ENCODE measurements at places on chromosomes 12 and 14.
A peak's percentile ranks its signal among the peaks of the same experiment; 100 is the strongest.

DNA sequence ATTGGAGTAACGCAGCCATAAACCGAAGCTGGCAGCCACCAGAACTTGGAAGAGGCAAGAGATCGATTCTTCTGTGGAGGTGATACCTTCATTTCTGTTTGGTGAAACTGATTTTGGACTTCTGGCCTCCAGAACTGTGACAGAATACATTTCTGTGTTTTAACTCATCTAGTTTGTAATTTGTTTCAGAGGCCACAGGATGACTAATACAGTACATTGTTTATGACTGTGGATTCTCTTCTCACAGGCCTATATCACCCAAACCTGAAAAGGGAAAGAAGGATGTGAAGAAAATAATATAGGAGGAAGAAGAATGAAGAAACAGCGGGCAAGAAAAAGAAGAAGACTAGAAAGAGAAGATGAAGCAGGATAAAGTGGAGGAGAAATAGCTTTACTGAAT lies 263.8 kb upstream of the DIO2 start:
- DNase-seq = peak; percentile 39

- DNase-seq = no peak
These were observed 18.2 kb downstream of the PNMA1 start for GRCh38 chr14:73695997-73696396.

GRCh38 chr14:81342850-81343580 lies 57.1 kb downstream of the STON2 start:
- DNase-seq = no peak

DNA sequence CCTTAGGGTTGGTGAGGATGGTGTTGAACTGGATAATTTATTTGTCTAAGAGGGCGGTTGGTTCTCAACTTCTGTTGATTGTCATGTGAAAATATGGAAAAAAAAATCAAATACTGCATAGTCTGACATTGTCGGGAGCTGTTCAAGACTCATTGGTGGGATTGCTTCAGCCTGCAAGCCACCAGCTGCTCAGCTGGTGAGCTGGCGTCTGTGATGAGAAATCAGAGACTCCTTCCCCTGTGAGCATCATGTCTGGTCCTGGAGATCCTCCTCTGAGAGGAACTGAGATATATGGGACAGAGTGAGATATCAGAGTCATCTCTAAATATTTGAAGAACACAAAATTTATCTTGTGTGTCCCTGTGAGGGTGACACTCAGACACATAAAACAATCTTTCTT lies 49.9 kb downstream of the TRIM9 start:
- DNase-seq = no peak

DNA sequence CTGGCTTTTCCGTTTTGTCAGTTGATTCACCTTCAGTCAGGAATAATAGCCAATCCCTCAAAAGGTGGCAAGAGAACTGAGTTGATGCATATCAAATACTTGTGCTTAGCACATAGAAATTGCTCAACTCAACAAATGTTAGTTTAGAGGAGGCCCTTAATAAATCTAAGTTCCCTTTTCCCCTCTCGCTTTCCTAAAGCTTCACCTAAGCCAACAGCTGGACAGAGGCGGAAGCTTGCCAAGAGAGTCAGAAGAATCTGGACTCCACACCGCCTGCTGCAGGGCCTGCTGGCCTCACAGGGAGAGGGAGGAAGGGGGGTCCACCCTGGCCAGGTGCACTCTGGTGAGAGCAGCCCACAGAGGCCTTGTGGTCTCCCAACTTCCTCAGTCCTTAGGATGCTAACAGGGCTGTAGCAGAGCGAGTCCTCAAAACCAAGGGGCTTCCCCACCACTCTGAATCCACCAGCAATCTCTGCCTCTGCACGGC lies 213.1 kb downstream of the CHST11 start:
- no peak for DNase-seq

GRCh38 chr12:62861586-62861985 lies 73.4 kb downstream of the PPM1H start:
- no peak for DNase-seq

DNA sequence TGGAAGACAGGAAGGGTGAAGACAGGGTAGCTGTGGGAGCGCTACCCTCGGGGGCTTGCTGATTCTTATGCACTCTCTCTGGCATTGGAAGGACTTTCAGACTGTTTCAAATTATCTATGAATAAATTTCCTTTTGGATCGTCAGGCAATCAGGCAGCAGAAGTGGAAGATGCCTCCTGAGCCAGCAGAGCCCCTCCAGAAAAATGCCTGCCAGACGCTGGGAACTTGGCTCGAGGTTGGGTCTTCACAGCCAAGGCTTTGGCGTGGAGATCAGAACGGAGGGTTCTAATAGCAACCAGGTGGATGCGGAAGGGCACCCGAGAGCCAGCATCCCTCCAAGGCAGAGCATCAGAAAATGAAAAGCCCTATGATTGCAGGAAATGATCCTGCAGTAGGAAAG lies 119.2 kb upstream of the RFLNA start:
- no peak for DNase-seq

DNA sequence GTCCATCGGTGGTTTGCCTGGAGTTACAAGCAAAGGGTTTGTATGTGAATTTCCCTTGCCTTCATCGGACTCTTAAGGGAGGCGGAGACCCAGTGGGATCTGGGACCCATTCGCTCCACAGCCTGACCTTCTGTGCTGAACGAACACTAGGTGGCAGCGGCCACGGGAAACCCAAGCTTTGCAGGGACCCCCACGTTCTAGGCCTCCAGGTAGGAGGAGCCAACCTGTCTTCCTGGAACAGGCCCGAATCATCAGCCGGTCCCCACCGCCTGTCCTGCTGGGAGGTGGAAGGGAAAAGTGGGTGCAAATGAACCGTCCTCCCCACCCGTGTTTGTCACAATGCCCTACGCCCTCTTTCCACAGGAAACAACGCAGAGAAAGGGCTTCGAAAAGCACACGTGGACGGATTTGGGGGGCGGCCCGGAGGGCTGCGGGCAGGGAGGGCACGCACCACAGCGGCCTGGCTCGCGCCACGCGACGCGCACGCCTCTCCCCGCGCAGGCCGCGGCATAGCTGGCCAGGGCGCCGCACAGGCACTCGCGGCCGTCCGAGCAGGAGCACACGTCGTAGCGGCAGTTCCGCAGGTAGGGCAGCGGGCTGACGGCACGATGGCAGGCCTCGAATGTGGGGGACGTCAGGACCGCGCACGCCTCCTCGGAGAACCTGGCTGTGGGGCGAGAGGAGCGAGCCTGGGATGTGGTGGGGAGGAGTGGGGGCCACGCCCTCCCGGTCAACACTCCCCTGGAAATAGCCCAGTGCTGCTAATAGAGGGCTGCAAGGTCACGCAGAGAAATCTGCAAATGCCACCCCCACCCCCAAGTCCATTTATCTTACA lies 67.8 kb downstream of the VWF start:
- DNase-seq = no peak

- DNase-seq = no peak
These were observed 86.0 kb downstream of the SCFD1 start for GRCh38 chr14:30708157-30708556.

GRCh38 chr12:91074154-91074709 lies 16.4 kb upstream of the KERA start:
- peak; percentile 4 for DNase-seq

DNA sequence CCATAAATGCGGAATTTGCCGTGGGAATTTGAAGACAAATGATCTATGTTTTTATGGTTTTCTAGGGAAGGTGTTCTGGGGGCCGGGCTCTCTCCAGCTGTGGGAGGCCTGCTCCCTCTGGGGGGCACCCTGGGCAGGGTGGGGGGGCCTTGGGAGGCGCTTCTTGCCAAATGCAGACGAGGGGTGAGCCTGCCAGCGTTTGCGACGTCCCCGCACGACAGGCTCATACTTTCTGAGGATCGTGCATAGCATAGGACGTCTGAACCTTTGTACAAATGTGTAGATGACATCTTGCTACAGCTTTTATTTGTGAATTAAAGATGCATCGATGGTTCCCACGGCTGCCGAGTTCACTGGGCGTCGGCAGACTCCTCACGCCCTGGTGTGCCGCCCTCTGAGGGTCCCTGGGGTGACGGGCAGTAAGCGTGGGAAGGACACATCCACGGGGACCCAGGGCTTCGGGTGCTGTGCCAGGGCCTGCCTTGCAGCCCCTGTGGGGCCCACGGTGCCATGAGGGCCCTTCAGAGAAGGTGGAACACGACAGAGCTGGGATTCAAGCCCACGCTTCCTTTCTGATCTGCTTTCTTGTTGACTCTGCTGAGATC lies 42.3 kb downstream of the KIF26A start:
- no peak for DNase-seq

DNA sequence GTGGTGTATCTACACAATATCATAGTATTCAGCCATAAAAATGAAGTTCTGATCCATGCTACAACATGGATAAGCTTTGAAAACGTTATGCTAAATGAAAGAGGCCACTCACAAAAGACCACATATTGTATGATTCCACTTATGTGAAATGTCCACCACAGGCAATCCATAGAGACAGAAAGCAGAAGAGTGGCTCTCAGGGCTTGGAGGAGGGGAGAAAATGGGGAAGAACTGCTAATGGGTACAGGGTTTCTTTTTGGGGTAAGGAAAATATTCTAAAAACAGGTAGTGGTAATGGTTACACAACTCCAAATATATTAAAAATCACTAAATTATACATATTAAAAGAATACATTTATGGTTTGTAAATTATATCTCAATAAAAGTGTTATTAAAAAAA lies 16.5 kb downstream of the SCNN1A start:
- DNase-seq = no peak

GRCh38 chr12:89472508-89472907 lies 52.1 kb downstream of the GALNT4 start:
- DNase-seq = peak; percentile 53

DNA sequence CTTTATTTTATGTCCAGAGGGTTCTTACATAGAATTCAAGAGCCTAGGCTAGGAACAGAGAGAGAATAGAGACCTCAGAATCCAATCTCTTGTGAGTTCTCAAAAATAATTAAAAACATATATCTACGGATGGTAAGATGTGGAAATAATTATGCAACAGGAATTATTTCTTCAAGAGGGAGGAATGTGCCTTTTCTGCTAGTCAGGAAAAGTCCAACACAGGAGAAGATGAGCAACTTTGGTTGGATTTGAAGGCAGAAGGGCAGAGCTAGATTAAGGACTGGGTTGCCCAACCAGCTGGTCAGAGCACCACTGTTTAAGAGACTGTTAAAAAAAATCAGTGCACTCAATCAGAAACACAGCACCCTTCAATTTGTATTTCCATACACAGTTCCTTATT lies 365.5 kb downstream of the ETNK1 start:
- no peak for DNase-seq

- DNase-seq = no peak
These were observed 51.9 kb downstream of the PRMT8 start for GRCh38 chr12:3542911-3543310.

DNA sequence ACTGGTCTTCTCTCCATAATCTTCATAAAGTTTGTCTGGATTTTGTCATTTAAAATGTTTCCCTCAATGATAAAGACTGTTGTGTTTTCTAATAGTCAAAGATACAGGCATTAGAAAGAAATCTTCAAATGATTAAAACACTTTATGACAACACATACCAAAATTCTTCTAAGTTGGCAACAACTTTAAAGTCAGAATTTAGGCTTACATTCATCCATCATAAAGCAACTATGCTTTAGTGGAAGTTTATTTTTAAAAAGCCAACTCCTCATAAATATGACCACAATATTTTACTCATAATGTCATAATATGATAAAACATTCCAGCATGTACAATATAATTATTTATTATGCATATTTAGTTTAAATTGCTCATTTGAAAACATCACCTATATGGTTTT lies 17.2 kb upstream of the CCER1 start:
- DNase-seq = no peak

DNA sequence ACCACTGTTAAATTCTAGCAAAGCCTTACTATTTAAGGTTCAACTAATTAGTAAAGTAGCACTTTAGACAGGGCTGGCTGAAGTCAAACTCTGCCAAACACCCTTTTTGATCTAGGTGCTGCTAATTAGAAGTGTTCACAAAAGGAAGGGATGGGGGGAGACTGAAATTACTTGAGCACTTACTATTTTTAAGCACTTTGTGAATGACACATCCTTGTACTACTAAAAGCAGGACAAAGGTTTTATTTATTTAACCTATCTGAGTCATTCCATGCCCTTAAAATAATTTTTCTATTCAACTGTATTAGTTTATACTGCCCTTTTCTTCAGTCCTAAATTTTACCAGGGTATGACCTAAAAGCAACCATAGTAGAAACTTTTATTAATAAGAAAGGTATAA lies 20.1 kb downstream of the MBIP start:
- DNase-seq = no peak

DNA sequence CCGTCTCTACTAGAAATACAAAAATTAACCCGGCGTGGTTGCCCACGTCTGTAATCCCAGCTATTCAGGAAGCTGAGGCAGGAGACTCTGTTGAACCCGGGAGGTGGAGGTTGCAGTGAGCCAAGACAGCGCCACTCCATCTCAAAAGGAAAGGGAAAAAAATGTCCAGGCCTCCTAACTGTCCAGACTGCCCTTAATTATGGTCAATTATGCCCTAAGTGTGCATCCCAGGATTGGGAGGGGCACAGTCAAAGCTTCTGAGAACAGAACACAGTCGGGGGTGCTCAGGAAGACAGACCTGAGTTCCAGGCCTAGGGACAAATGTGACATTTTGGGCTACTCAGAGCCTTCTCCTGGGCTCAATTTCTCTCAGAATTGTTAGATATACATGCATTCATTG lies 31.8 kb upstream of the SMUG1 start:
- DNase-seq = no peak

- no peak for DNase-seq
These were observed 634.9 kb downstream of the DIO2 start for GRCh38 chr14:79576424-79576823.

DNA sequence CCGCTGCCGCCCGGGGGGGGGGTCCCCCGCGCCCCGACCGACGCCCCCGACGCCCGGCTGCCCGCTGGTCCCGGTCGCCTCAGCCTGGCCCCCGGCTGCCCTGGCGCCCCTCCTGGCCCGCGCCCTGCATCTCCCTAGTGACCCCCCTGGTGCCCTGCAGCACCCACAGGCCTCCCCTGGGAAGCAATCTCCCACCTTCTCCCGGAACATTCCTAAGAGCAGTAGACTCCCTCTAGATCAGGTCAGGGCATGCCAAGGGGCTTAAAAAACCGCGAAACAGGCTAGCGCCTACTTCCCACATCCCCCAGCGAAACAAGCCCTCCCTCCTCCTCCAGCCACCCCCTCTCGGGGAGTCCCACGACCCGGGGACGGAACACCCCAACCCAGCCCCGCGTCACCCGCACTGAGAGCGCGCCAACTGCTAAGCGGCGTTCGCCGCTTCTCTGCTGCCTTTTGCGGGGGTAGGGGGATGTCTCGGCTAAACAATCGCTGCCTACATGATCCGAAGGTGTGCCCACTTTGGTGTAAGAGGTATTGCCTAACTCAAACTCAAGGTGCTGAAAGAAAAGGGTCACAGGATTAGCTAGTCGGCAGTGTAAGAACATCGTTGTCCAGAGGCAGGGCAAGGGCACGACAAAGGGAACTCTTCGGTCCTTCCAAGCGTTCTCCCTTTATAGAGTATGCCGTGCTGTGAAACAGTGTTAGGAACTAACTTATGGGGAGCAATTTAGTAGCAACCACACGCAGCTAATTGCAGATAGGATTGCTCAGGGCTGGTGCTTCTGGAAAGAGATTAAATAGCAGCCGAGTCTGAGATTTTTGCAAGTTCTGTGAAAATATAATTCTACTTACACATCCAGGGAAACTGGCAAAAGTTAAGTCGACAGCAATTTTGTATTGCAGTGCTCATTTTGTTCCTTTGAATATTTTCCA lies 619 bp upstream of the NTN4 start:
- peak; percentile 24 for DNase-seq
